ENCODE measurements at places on chromosomes 16 and 17.
A peak's percentile ranks its signal among the peaks of the same experiment; 100 is the strongest.

DNA sequence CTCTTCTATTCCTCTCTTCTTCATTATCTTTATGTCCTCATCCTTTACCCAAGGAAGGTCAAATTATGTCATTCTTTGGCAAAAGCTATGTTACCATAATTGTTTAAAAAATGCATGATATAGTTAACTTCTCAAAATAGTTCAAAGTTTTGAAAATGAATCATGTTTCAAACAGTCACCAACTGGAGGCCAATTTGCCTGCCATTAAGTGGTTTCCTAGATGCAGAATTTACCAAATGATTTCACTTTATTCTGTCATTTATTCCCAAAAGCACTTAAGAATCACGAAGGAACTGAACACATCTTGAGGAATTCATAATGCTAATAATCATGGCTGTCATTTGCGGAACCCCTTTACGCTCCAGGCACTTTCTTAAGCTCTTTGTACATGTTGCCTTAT, 190.9 kb upstream of the CDH11 start:
- no peak for DNase-seq

DNA sequence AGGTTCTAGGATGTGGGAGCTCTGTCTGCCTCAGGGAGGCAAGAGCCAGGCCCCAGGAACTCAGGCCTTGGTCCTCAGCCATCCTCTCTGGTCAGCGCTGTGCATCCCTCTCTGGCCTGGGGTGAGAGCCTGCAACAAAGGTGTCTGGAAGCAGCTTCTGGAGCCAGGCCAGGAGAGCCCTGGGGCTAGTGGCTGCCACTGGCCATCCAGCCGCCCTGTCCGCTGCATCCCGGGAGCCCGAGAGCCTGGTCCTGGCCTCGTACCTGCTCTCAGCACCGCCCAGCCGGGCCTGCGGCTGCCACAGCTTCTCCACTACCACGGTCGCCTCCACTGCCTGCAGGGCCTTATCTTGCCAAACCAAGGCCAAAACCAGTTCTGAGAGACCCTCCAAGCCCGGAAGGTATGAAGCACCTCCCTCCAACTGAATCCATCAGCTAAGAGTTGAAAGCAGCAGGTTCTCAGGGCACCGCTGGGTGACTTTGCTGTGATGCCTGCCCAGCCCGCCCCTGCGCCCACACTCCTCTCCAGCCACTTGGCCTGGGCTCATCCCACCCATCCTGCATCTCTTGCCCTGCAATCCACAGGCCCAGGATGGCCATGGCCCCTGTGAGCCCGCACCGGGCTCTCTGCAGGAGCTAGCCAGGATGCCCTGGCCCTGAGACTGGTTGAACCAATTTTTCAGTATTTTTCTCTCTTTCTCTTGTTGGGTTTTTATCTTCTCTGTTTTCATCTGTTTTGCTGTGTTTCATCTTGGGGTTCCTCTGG, 85.7 kb downstream of the AMFR start:
- no peak for DNase-seq

DNA sequence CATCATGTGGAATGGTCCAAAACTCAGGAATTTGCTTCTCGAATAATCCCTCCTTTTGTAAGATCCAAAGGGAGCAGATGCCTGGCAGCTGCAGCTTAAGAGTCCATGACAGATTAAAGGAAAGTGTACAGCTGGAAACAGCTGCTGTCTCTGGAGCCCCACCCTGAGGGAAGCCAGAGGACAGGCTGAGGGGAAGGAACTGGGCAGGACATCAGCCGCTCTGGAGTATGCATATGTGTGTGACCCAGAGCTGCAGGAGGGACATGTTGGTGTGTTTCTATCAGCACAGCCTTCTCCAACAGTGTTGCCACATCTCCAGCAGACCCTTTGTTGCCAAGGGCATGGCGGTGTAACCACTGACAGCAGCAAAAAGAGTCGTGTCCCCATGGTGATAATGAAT, 46.2 kb downstream of the CYB561 start:
- DNase-seq = peak; percentile 49

GRCh38 chr17:63399316-63399715, 46.8 kb downstream of the CYB561 start:
- peak; percentile 22 for DNase-seq

DNA sequence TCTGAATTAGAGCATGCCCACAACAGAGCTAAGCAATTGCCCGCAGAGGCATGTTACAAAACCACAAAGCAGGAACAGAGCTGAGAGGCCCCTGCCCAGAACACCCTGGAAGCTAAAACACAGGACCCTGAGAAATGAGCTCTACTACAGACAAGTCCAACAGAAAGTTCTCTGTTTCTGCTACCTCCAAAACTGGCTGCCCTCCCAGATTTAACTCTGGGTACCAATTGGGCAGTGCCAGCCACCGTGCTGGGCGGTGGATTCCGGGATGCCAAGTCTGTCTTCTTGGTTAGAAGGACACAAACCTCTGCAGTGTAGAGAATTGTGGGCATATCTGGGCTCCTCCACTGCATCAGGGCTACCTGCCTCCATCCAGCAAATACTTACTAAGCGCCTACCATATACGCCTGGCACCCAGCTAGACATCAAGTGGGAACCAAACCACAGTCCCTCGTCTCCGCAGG, 1.0 kb downstream of the CMTM4 start:
- DNase-seq = no peak

DNA sequence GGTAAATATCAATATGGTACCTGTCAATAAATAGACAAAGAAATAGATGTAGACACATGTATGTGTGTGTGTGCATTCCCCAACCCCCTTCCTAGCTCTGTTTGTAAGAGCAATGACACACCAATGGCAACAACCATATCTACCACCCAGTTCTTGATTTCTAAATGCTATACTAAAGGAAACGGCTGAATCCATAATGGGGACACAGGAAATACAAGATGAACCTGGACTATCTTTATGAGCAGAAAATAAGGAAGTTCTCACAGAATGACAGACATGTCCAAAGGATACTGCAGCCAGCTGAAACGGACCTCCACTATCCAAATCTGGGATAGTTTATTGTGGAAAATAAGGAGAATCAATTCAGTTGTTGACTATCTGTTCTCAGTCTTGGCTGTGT, 75.3 kb downstream of the MYO1D start:
- DNase-seq = no peak

All from AG08396 (cell line).